A549 (cell line): ENCODE measurements at places on chromosomes 5 and 9. TPM values are rescaled to one million over a fixed set of nuclear protein-coding genes. Genes with fewer than 3 reads are reported as not detected.

Gene RRAGA
- polyA plus RNA-seq = 106 to 117 TPM (median 115 TPM) in 3 replicates

Gene ADRA1B
- 6.5 to 10.0 TPM (median 8.5 TPM) in 3 replicates for polyA plus RNA-seq

Gene SLC25A25
- polyA plus RNA-seq = 6.5 to 7.0 TPM (median 7.0 TPM) in 3 replicates

- DNase-seq = no peak
Measured at GRCh38 chr9:106283769-106284168, 579.2 kb upstream of the ZNF462 start.

GRCh38 chr5:140007311-140007710, 35.8 kb downstream of the NRG2 start:
- DNase-seq = no peak

Gene CATSPER3
- polyA plus RNA-seq = 0.22 to 0.62 TPM (median 0.41 TPM) in 3 replicates
